ENCODE measurements at places on chromosomes 5 and 9.
A peak's percentile ranks its signal among the peaks of the same experiment; 100 is the strongest.

DNA sequence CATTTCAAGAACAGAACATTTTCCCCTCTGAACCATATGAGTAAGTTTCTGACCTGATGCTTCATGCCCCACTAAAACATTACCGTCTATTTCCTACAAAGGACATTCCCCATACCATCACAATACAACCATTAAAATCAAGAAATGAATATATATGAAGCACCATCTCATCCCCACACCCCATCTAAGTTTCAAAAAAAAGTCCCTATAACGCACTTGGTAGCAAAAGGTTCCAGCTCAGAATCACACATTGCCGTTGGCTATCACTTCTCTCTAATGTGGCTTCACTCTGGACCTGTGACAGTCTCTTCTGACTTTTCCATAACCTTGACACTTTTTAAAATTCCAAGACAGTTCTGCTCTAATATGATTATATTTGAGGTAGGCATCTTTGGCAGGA lies 5.9 kb downstream of the EMB start:
- no peak for DNase-seq

DNA sequence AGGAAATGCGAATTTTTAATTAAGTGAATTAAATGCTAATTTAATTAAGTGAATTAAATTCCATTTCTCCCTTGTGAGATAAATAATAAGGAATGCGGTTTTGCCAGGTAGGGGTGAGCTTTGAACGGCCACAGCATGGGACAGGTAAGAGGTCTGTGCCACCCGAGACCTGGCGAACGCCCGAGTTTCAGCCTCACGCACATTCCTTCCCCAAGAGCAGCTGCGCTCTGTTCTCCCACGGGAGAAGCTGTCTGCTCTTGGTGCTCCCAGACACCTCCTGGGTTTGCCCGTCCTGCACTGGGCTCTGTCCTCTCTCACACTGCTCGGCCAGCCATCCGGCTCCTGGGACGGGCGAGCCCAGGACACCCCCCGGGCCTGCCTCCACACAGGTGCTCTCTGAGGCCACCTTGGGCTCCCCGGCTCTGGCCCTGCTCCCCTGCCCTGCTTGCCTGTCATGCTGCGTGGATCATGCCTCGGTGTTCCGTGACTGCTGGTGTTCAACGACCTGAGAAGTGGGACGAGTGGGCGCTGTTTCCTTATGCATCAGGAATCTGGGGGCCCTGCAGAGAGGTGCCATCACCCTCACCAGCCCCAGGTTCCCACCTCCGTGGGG lies 13.7 kb upstream of the CAMSAP1 start:
- no peak for DNase-seq

- peak; percentile 7 for DNase-seq
Observed at GRCh38 chr5:137461391-137462264, 37.5 kb downstream of the SPOCK1 start.

DNA sequence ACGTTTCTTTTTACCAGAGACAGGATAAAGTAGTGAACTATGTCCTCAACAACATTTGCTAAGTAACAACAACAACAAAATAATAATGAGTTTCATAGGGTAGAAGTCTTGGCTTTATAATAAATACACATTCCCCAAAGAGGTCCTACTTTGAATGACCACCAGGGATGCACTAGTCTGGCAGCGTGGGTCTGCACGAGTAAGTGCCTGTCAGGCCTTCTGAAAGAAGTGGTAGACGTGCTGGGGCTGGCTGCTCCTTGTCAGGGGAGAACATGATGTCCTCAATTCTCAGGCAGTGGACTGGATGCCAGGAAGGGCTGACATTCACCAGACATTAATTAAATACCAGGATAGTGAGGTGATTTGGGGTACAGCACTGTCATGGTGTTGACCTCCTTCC lies 331.1 kb downstream of the TMEM38B start:
- DNase-seq = no peak

DNA sequence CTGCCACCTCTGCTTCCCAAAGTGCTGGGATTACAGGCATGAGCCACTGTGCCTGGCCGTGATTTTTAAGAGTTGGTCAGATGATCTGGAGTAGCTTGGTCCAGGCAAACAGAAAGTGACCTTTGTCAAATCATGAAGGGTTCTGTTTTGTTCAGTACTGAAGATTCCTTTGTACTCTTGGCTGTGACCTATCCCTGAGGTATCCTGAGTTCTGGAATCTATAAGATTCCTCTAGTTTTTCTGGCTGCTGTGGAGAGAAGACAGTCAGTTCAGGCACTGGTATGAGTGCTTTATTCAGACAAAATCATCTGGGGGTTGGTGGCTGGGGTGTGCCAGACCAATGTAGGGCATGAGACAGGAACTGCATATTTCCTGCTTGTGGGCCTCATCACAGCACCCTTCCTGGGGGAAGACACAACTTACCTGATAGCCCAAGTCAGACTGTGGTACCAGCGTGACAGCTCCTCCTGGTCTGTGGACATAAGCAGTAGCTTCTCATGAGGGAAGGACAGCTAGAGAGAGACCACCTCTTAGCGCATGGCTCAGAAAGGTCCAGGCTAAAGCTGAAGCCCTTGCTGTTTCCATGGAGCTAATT lies 3.1 kb downstream of the ARHGEF39 start:
- no peak for DNase-seq

GRCh38 chr5:14510156-14510734 lies 71.3 kb upstream of the OTULINL start:
- DNase-seq = no peak

DNA sequence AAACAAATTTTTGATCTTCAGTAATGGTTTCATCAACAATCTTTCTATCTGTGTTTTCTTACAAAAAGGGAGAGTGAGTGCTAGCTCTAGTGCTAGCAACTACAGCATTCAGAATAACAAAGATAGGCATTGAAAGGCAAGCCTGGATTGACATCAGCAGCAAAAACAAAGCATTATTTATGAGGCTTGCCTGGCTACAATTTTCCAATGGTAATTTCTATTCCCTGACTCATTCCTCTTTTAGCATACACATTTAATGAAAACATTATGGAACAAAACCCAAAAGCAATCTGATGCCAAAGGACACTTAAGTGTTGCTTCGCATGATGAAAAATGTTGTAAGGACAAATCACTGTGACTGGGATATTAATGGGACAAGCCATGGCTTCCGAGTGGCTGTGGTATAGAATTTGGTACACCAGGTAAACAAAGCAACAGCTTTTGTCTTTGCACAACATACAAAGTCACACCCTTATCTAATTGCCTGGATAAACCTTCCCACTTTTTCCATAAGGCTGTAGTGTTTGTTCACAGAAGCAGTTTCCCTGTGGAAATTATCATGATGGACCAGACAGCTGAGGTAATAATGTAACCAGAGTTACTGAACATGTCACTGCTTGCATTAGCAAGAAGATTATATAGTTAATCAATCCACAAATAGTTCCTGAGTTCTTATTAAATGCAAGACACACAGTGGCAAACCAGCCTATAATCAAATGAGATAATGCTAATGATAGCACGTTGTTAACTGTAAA lies 179.8 kb upstream of the EDIL3 start:
- DNase-seq = peak; percentile 21

DNA sequence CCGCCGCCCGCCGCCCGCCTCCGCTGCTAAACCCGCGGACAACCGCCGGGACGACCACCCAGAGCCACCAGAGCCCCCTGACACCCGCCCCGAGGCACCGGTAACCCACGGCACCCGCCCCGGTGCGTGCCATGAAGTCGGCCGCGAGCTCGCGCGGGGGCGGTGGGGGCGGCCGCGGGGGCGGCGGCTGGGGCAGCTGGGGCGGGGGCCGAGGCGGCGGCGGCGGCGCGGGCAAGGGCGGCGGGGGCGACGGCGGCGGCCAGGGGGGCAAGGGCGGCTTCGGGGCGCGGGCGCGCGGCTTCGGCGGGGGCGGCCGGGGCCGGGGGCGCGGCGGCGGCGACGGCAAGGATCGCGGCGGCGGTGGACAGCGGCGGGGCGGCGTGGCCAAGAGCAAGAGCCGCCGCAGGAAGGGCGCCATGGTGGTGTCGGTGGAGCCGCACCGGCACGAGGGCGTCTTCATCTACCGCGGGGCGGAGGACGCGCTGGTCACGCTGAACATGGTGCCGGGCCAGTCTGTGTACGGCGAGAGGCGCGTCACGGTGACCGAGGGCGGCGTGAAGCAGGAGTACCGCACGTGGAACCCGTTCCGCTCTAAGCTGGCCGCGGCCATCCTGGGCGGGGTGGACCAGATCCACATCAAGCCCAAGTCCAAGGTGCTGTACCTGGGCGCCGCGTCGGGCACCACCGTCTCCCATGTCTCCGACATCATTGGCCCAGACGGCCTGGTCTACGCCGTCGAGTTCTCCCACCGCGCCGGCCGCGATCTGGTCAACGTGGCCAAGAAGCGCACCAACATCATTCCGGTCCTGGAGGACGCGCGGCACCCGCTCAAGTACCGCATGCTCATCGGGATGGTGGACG lies 499 bp downstream of the FBLL1 start:
- no peak for DNase-seq

DNA sequence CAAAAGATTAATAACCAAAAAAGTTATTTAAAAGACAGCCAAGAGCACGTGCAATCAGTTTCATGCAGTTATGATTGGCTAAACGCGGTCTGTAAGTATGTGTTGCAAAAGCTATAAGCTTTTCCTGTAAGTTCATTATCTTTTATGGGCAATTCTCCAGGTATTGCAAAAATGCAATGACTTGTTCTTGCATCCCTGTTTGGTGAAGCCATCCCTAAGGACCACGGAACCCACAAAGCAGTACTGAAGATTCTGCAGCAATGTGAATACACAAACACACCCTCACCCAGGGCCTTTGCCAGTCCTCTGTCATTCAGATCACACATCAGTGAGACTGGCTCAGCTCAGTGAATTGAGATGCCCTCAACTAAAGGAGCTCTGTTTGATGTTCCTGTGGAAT lies 11.4 kb downstream of the GCNT4 start:
- peak; percentile 75 for DNase-seq

GRCh38 chr5:142837081-142837725 lies 67.0 kb downstream of the ARHGAP26 start:
- no peak for DNase-seq

- no peak for DNase-seq
Observed at GRCh38 chr5:39489263-39489662, 64.5 kb upstream of the DAB2 start.

DNA sequence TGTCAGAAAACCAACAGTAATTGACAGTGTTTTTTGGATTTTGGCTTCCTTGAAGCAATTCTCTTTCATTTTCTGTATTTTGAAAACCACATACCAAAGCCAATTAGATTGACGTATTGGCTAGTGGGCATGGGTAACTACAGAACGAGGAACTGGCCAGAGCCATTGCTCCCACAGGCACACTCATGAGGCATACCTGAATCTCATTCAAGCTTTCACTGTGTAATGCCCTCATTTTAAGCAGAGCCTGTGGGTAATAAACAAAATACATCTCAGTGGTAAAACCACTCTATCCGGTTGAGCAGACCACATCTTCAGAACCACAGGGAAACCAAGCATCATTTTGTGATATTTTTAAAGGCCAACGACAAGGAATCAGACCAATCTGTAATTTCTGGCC lies 394.1 kb downstream of the ZNF608 start:
- no peak for DNase-seq

GRCh38 chr5:81819556-81820317 lies 68.8 kb upstream of the SSBP2 start:
- no peak for DNase-seq

DNA sequence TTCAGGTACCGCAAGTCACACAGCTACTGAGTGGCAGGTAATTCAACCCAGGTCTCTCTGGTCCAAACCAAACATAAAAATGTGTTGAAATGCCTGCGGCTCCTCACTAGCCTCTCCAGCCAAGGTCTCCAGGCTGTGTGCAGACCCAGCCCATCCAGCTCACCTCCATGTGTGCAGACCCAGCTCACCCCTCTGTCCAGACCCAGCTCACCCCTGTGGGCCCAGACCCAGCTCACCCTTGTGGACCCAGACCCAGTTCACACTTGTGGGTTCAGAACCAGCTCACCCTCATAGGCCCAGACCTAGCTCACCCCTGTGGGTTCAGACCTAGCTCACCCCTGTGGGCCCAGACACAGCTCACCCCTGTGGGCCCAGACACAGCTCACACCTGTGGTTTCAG lies 188.0 kb upstream of the ADCY2 start:
- DNase-seq = no peak

DNA sequence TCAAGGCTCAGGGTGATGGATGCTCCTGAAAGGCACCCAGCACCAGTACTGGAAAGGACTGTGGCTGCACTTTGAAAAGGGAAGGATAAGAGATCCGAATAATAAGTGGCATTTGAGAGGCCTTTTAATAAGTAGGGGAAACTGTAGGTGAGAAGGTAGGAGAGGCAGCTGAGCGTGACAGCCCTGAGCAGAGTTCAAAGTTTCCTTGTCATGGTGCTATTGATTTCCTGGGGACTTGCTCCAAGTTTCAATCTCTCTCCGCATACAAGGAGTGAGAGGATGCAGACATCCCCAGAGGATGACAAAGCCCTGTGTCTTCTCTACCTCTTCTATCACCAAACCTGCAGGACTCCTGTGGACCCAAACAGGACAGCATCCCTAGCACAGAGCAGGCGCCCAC lies 354.5 kb downstream of the SPOCK1 start:
- no peak for DNase-seq

- DNase-seq = no peak
Observed at GRCh38 chr9:15509931-15510788, 610 bp downstream of the PSIP1 start.

DNA sequence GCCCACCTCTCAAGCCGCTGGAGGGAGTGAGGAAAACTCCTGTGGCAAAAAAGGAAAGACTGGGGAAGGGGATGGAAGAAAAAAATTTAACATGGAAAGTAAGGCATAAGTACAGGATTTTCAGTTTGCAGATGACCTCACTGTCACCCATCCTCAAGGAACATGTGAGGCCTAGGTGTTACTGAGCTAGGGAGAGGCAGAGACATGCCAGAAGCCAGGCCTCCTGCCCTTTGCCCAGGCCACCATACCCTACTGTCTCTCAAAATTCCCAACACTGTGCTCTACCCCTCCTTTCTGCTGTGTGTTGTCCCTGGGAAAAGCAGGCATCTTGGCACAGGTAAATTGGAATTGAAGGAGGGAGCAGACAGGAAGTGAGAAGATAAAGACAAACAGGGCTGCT lies 4.4 kb upstream of the MGAT1 start:
- DNase-seq = no peak

DNA sequence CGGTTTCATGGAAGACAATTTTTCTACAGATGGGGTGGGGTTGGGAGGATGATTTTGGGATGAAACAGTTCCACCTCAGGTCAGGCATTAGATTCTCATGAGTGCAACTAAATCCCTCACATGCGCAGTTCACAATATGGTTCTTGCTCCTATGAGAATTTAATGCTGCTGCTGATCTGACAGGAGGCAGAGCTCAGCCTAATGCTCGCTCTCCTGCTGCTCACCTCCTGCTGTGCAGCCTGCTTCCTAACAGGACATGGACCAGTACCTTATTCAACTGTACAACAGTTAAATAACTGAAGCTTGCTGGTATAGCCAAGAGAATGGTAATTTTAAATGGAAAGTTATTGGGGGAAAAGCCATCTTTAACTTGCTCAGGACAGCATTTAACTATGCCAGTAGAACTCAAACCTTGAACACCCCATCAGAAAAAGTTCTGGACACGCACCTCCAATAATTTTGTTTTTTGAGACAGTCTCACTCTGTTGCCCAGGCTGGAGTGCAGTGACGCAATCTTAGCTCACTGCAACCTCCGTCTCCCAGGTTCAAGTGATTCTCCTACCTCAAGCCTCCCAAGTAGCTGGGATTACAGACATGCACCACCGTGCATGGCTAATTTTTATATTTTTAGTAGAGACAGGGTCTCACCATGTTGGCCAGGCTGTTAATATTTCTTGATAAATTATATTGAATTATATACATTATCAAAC lies 27.7 kb downstream of the HMGCR start:
- no peak for DNase-seq

- no peak for DNase-seq
Observed at GRCh38 chr5:35736280-35736679, 118.6 kb downstream of the SPEF2 start.

- DNase-seq = peak; percentile 93
Observed at GRCh38 chr9:123562844-123563346, 206.9 kb downstream of the CRB2 start.
